ENCODE measurements at places on chromosomes 2 and 18.

DNA sequence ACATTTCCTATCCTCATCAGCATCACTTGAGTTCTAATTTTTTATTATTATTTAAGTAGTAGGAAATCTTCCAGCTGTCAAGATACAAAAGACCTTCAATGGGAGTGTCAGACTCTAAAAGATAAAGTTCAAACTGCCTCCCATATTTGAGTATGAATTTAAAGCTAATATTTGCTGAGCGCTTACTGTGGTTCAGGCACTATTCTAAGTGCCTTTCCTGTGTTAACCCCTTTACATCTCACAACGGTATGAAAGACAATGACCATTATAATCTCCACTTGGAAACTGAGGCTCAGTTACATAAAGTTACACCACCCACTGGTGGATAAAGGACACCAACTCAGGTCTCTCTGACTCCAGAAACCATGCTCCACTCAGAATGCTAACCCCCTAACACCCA lies 39.9 kb downstream of the RAB6C start:
- DNase-seq, result no peak

DNA sequence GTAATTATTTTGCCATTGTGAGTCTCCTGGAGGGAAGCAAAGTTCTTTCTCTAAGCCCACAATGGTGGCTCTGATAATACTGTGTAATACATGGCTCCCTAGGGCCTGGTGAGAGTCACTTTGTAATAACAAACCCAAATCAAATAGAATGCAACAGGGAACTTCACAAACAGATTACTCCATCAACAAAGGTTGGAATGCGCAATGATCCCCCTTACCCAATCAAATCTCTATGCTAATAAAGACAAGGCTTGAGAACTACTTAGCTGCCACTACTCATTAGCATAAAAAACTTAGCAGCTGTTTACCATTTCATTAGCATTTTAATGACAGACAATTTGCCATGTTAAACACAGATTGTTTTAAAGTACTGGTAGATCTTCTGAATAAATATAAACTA lies 285.6 kb upstream of the SESTD1 start:
- no peak for DNase-seq

DNA sequence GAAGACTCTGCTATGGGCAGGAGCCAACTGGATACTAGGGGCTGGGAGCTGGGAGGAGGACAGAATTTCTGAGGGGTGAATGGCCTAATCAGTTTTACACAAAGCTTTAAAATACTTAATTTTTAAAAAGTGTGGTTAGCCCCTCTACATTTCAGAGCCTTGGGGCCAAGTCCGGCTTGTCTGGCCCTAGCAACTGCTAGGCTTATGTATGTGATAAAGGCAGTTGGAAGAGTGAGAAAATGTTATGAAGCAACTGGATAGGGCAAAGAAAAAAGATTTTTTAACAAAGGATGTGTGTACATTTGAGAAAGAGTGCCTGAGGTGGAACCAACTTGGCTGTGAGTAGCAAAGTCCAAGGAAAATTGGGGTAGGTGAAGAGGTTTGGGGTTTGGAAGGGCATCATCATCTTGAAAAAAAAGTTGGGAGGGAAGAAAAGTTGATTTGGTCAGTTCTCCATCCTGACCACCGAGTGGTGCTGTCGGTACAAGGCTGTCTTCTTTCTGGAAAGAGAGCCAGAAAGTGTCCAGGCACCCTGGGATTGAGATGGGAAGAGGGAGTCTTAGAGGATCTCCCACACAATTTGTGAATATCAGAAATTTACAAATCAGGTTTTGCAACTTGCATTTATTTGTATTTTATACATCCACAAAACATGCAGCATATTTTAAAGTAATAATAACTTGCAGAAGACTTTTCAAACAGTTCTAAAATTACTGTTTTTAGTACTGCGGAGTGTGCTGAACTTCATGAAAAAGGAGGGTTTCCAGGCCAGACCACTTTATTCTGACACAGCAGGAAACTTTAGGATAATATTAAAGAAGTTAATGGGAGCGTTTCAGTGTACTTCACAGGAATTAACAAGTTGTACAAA lies 10.5 kb upstream of the CDK15 start:
- DNase-seq, result no peak

GRCh38 chr2:239603411-239604356 lies 202.9 kb upstream of the HDAC4 start:
- no peak for DNase-seq

- no peak for DNase-seq
These were observed 200.4 kb downstream of the MREG start for GRCh38 chr2:215812966-215813365.

- no peak for DNase-seq
These were observed 37.2 kb upstream of the SLC8A1 start for GRCh38 chr2:40488927-40489677.

Measured in CD8-positive, alpha-beta T cell (primary cell).